ENCODE measurements at places on chromosomes 7 and 10.

- no peak for DNase-seq
Measured at GRCh38 chr7:28112012-28112411, 68.6 kb downstream of the JAZF1 start.

DNA sequence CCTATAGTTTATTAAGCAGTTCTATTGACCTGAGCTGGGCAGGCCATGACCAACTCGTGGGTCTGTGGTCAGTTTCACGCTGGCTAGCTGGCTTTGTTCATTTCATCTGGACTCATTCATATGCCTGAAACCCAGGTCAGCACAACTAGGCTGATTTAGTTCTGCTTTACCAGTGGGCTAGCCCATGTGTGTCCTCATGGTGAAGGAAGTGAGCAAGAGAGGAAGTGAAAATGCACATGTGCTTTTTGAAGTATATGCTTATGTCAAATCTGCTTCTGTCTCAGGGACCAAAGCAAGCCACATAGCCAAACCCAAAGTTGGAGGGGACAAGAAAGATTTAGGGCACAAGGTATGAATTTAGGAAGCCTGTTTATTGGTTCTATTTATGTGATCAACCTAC, 154.5 kb downstream of the RNF133 start:
- DNase-seq = no peak

DNA sequence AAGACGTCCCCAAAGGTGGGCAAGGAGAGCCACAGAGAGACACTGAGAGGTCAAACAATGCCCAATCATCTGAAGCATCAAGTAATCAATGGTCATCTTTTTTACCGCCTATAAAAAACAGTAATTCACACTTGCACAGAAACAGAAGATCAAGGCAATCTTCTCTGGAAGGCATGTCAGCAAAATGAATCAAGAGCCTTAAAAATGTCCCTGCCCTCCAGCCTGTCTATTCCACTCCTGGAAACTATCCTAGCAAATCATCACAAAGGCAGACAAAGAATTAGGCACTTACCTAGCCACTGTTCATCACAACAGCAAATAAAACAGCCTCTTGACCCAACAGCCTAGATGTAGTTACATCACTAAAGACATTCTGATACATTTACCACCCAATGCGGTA, 48.9 kb downstream of the FAM53B start:
- no peak for DNase-seq

- peak; percentile 71 for DNase-seq
Measured at GRCh38 chr7:113118074-113118959, at the start of gene SMIM30. TSS of gene SMIM30 (minus strand) at chr7:113118554. CDS start at chr7:113117578, 976 bp downstream.

- DNase-seq = no peak
Measured at GRCh38 chr10:114638821-114639625, 19.1 kb downstream of the ABLIM1 start.
